Suppressor macrophage treated with lipopolysaccharide for 1 hour (primary cell): ENCODE measurements at places on chromosomes 7 and 10.
A peak's percentile ranks its signal among the peaks of the same experiment; 100 is the strongest.

GRCh38 chr10:46543466-46544377 lies 12.7 kb downstream of the GPRIN2 start:
- DNase-seq: no peak

- DNase-seq: no peak
Observed at GRCh38 chr10:45471059-45471458, 97.0 kb downstream of the ALOX5 start.

GRCh38 chr10:33074443-33074842 lies 116.4 kb upstream of the ITGB1 start:
- no peak for DNase-seq

GRCh38 chr7:14085901-14086300 lies 96.4 kb upstream of the ETV1 start:
- DNase-seq: no peak

DNA sequence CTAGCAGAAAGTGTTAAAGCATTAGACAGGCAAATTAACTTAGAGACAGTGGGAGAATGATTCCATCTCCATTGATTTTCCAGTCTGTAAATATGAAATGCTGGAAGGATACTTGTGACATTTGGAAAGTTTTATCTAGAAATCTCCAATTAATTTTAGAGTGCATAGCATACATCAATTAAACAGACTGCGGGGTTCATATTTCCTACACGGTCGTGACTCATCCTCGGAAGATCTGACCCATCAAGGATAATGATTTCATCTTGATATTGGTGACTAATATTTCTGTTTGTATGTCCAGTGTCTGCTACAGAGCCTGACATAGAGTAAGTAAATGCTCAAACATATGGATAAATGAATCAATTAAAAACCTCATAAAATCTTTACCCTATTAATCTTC lies 474.9 kb downstream of the KCNMA1 start:
- peak; percentile 21 for DNase-seq

DNA sequence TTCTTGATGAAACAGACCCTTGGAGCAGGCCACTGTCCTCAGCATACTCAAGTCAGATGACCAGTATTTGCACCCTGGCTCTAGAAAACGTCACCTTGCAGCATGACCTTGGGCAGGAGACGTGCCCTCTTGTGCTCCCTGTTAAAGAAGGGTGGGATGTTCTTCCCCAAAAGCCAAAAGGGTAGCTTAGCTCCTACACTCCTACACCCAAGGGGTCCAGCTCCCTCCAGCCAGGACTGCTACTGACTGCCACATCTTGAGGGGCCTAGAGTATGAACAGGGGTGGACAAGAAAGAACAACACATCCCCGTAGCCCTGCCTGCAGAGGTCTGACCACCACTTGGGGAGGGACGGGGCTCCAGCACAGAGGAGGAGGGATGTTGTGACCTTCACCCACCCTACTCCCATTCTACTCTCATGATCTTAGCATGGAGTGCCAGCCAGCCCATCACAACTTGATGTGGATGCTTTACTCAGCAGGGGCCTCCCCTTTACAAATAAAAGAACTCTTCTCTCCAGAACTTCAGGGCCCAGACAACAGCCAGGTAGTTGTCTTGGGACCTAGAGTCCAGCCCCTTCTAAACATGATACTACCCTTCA lies 165.3 kb upstream of the ZMIZ1 start:
- no peak for DNase-seq

- DNase-seq: no peak
Observed at GRCh38 chr7:96211954-96212353, 109.9 kb downstream of the SLC25A13 start.

DNA sequence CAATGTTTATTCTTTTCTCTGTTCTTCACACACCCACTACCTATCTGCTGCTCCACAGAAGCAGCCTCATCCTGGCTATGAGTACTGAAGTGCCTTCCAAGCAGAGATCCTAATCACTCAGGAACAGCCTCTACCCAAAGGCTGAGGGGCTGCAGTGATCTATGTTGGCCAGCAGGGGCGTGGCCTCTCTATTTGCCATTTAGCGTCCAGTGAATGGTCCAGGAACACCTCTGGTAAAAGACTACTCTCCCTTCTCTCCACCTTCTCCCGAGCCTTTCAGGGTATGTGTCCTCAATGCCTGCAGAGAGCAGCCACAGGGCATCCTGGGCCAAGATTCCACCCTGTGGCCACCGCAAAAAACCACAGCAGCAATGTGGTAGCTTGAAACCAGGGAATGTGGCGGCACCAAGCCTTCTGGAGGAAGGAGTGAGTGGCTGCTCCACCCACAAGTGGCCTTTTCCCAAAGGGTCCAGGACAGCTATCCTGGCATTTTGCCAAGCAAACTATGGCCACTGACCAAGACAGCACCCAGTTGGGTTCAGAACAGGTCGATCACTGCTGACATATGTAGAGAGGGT lies 70.9 kb downstream of the SYPL1 start:
- peak; percentile 72 for DNase-seq

- DNase-seq: no peak
Observed at GRCh38 chr10:36391405-36391804, 734.0 kb upstream of the ANKRD30A start.

DNA sequence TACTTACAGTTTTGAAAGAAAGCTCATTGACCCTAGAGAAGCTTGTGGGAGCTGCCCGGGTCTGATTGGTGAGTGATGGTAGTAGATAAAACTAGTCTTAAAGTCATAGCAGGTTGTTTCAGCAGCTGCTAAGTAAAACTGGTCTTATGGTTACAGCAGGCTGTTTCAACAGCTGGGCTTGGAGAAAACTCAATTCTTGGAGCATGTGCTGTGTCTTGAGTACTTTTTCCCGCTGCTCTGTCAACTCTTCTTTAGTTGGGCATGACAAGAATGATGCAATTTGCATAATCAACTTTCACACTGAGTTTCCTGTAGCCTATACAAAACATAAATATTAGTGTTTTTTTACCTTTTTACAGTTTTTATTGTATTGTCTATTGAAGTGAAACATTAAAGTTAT lies 707.9 kb downstream of the AUTS2 start:
- DNase-seq: no peak

- no peak for DNase-seq
Observed at GRCh38 chr10:76558586-76558985, 1079.0 kb downstream of the KCNMA1 start.

DNA sequence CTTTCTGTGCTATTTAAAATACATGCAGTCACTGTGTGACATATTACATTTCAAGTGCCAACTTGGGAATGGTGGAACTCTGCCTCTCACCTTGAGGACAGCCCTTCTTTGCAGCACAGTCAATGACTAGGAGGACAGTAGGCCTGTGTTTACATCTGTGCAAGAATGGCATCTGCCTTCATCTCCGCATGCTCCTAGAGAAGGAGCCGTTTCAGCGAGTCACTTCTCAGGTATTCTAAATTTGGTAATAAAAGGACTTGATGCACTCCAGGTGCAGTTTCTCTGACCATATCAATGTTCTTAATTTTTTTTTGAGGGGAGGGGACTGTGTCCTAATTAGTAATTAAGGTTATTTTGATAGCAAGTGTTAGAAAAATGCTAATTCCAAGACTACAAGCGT lies 128.9 kb downstream of the SDK1 start:
- no peak for DNase-seq

DNA sequence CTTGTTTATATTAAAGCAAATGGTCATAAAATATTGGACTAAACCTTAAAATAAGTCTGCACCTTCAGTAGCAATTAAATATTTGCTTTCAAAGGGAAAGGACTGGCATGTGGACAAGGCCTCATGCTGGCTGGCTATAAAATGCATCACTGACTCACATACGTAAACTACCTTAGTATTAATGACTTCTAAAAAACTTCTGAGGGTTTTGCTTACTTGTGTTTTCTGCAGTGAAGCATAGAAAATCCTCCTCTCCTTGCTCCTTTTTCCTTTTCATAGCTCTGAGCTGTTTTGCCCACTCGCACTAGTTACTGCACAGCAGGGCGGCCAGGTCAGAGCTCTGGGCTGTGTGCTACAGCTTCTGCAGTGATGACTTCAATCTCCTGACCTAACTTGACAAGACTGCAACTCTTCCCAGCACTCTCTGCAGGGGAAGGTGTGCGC lies 82.3 kb downstream of the CUL2 start:
- DNase-seq: no peak

- DNase-seq: no peak
Observed at GRCh38 chr10:593901-594457, 95.5 kb downstream of the DIP2C start.

DNA sequence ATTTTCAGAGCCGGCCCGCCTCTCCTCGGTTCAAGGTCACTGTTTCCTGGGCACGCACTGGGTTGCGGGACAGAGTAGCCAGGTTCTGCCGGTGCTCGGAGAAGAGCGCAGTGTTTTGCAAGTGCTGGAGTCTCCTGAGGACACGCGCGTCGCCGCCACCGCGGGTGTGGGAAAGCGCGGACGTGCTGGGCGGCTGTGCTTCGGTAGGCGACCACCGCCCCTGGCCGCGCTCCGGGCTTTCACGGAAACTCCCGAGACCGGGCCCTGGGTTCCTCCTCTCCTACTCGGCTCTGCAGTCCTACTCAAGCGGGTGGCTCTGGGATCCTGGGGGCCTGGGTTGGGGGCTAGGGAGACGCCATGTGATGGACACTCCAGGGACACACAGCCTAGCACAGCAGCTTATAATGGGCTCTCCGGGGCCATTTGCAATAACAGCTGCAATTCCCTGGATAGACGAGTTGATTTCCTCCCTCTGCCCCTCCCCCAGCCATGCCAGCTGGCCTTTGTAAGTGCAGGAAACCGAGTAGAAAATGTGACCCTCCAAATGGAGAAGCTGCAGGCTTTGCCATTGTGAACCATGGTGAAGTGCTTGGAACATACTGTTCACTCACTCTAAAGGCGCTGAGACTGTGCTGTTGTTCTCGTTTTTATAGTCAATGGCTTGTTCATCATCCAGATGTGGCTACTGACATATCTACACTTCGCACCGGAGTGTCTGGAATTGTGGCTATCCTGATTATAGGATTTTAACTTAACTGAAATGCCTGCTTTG lies 2.1 kb downstream of the FRAT1 start:
- DNase-seq: peak; percentile 65

- DNase-seq: peak; percentile 86
Observed at GRCh38 chr7:155380221-155380861, 77.6 kb upstream of the EN2 start.

- DNase-seq: no peak
Observed at GRCh38 chr7:105871142-105871541, 5.3 kb downstream of the ATXN7L1 start.

- DNase-seq: no peak
Observed at GRCh38 chr7:96417784-96418183, 95.9 kb upstream of the SLC25A13 start.

- no peak for DNase-seq
Observed at GRCh38 chr10:106570268-106570667, 594.2 kb downstream of the SORCS1 start.

GRCh38 chr10:74728225-74728624 lies 98.2 kb upstream of the KAT6B start:
- no peak for DNase-seq

- DNase-seq: no peak
Observed at GRCh38 chr10:112045938-112046337, 137.6 kb downstream of the GPAM start.

DNA sequence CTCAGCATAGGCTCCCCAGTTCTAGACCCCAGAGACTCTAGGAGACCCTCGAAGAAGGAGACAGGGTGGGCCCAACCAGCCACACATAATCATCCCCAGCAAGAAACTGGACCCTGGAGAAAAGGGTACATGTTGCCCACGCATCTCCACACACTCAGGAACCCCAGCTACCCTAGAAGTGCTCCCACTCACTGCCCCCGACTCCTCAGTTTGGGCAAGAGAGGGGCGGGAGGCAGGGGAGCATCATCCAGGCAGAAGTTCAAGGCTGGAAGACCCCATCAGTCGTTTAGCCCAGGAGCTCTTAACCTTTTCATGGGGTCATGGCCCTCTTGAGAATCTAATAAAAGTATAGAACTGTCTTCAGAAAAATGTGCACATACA lies 1.8 kb upstream of the ZNF467 start:
- no peak for DNase-seq

DNA sequence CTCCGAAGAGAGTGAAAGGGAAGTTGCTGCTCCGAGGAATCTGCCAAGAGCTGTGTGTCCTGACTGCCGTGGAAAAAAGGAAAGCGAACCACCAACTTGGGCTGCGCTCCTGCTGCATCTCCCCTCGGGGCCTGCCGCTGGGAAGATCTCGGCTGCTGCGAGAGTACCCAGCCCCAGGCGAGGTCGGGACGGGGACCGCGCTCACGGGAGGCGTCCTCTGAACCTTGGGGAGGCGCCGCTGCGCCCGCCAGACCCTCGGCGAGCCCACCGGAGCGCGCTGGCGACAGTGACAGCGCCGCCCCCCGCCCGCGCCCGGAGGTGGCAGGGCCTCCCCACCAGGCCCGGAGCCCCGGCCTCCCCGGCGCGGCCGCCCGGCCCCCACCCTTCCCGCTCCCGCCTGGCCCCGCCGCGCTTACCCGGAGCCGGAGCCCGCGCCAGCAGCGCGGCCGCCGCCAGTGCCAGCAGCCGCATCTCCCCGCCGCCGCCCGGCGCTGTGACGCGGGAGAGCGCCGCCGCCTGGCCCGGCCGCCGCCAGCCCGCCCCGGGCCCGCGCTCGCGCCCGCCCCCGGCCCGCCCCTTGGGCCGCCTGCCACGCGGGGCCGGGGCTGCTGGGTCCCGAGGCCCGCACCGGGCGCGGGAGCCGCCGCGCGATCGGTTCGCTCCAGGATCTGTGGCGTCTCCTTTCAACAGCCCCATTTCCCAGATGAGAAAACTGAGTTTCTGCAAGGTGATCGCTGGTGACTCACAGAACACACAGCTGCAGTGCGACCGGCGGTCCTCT lies at the start of gene VSTM4:
Gene VSTM4 (minus strand): TSS at position 508 of the 781 bp plus-strand sequence. CDS start 37 bp downstream, at position 471.
- no peak for DNase-seq

GRCh38 chr10:7787150-7787856 lies 490 bp downstream of the KIN start:
- peak; percentile 47 for DNase-seq

- DNase-seq: no peak
Observed at GRCh38 chr7:107701191-107701590, 40.6 kb downstream of the SLC26A4 start.

GRCh38 chr10:74585231-74586087 lies 240.9 kb upstream of the KAT6B start:
- peak; percentile 54 for DNase-seq

- DNase-seq: peak; percentile 20
Observed at GRCh38 chr10:23522345-23522744, 83.5 kb downstream of the OTUD1 start.

- no peak for DNase-seq
Observed at GRCh38 chr10:63429281-63429680, 36.5 kb downstream of the JMJD1C start.

DNA sequence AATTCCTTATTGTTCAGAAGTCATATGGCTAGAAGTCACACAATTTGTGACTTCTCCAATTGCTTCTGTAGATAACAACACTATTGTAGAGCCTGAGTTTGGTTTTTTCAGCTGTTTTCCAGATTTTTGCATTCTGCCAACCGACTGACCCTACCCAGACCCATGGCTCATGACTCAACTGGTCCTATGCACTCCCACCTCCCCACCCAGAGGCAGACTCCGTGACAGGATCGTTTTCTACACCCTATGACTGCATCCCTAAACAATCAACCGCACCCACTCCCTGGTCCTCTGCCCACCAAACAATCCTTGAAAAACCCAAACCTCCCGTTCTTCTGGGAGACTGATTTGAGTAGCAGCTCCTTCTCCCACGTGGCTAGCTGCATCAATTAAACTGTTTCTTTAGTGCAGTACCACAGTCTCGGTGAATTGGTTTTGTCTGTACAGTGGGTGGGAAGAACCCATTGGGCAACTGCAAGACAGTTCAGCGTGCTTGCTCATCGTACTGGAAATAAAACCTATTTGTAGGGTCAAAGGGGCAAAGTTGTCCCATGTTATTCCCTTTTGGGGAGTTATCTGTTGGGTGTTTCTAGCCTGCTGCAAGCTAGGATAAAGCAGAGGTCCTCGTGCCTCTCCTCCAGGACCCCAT lies 150.3 kb upstream of the FAM20C start:
- peak; percentile 26 for DNase-seq
